ENCODE measurements at places on chromosomes 16 and 17.

GRCh38 chr17:3762922-3763776 lies 37.8 kb downstream of the ITGAE start:
- DNase-seq: no peak

- DNase-seq: no peak
Measured at GRCh38 chr17:1234455-1234854, 35.8 kb upstream of the BHLHA9 start.

DNA sequence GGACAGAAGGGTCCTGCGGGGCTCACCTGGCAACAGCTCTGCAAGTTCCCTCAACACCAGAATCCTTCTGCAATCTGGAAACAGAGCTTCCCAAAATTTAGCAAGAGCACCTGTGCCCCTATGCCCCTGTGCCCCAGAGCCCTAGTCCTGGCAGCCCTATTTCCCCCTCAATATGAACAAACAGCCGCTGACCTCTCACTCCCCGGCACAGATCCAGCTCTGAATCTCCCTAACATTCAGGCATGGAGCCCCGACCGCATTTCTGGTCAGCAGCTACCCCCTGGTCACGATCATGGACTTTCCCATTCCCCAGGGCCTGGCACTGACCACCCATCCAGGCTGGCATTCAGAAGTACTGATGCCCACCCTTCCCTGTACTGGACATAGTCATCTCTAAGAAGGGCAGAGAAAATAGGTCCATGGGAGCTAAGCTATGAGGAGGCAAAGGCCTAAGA lies 110.8 kb upstream of the SMURF2 start:
- DNase-seq: no peak

GRCh38 chr17:39231091-39231561 lies 5.4 kb upstream of the STAC2 start:
- DNase-seq: no peak

GRCh38 chr17:17132746-17133145 lies 73.4 kb downstream of the PLD6 start:
- no peak for DNase-seq

DNA sequence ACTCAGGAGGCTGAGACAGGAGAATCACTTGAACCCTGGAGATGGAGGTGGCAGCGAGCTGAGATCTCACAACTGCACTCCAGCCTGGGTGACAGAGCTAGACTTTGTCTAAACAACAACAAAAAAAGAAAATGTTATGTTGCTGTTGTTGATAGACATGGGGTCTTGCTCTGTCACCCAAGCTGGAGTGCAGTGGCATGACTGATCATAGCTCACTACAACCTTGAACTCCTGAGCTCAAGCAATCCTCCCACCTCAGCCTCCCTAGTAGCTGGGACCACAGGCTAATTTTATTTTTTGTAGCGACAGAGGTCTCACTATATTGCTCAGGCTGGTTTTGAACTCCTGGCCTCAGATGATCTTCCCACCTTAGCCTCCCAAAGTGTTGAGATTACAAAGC lies 20.0 kb downstream of the FBXO47 start:
- DNase-seq: no peak

GRCh38 chr17:70230850-70231640 lies 61.7 kb downstream of the KCNJ2 start:
- no peak for DNase-seq

DNA sequence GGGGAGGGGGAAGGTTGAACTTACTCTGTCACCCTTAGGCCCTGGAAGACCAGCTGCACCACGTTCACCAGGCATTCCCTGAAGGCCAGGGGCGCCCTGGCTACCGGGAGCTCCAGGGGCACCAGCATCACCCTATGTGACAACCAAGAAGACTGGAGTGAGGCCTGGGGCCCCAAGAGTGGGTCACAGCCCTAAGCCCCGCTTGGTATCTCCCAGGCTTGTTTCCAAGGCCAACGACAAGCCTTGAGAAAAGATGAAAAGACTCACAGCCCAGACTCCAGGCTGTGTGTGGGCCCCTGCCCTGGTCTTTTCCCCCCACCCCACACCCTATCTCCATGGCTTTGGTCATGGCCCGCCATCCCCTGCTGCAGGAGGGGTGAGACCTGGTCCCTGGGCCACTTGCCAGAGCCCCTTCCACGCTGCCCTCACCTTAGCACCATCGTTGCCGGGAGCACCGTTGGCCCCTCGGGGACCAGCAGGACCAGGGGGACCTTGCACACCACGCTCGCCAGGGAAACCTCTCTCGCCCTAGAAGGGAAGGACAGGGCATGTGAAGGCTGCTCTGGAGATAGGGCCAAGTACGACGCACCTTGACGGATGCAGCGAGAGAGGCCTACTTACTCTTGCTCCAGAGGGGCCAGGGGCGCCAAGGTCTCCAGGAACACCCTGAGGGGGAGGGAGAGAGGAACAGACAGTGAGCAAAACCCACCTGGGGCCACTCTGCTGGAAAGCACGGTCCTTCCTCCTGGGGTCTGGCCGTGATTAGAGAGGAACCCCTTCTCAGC lies 9.9 kb downstream of the COL1A1 start:
- DNase-seq: no peak

GRCh38 chr17:20941872-20942271 lies 100.9 kb downstream of the USP22 start:
- no peak for DNase-seq

- peak; percentile 30 for DNase-seq
Measured at GRCh38 chr16:49542391-49542891, 168.8 kb downstream of the C16orf78 start.

- DNase-seq: peak; percentile 29
Measured at GRCh38 chr16:1194665-1195392, 30.2 kb downstream of the TPSG1 start.

DNA sequence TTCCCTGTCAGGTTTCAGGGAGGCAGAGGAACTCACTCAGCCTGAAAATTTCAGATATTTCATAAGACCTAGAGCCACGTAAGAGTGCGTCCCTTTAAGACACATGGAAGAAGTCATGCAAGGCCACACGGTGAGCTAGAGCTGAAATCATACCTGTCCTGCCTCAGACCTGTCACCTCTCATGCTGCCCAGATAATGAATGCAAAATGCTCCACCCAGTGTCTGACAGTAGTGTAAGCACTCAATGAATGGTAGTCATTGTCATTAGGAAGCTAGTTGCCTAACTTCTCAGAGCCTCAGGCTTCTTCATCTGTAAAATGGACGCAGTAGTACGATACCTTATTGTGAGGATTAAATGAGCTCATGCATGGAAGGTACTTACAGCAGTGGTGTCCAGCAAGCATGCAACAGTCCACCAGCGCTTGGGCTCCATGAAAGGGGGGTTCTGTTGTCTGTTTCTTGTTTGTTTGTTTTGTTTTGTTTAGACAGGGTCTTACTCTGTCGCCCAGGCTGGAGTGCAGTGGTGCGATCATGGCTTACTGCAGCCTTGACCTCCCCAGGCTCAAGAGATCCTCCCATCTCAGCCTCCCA lies 60.7 kb downstream of the WSB1 start:
- no peak for DNase-seq

DNA sequence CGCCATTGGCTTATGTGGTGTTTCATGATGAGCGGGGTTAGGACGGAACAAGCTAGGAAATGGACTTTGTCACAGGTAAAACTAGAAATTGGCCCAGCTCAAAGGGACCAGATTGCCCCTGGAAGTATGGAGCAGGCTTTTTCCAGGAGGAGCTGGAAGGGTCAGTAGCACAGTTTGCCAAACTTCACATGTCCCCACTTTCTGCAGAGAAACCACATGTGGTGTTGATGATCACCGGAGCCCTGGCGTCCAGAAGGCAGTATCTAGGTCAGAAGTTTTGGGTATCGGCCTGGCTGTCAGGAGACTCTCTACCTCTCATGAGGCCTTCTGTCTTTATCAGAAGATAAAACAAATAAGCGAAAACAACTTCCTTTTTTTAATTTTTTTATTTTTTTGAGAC lies 248.5 kb downstream of the SOX9 start:
- no peak for DNase-seq
